ENCODE measurements at places on chromosomes 3 and 15.

- DNase-seq = peak; percentile 21
These were observed 1.3 kb upstream of the KCNH8 start for GRCh38 chr3:19146685-19147650.

- DNase-seq = no peak
These were observed 44.6 kb upstream of the RBMS3 start for GRCh38 chr3:29236146-29236840.

DNA sequence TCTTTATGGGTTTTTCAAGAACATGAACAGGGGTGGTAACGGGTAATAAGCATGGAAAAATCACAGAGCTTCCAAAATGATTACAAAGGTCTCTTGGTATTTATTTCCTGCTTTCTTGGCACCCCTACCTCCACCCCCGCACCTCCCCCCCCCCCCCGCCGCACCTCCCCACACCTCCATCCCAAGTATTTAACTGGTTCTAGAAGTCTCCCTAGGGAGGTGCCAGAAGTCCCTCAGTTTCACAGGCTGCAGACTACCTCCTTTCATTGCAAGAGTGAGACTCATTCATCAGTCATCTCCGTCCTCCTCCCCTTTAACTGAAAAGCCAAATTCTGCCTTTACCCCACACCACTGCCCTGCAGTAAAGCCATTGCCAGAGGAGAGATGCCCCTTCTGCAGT lies 169.4 kb downstream of the ALDH1A2 start:
- no peak for DNase-seq

DNA sequence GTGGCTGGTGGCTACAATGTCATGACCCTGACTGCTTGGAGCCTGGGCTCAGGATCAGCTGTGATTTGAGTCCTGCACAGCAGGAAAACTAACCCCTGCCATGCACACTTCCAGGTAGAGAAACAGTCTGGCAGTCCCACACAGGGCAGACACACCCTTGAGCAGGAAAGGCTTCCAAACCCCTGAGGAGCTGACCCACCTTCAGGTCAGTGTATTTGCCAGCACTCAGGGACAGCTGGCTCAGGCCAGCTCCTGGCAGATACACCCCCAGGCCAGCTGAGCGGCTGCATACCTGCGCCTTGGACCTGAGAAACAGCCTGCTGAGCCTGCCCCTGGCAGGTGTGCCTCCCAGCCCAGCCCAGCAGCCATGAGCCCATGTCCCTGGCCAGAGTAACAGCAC lies 22.2 kb upstream of the CDAN1 start:
- no peak for DNase-seq

DNA sequence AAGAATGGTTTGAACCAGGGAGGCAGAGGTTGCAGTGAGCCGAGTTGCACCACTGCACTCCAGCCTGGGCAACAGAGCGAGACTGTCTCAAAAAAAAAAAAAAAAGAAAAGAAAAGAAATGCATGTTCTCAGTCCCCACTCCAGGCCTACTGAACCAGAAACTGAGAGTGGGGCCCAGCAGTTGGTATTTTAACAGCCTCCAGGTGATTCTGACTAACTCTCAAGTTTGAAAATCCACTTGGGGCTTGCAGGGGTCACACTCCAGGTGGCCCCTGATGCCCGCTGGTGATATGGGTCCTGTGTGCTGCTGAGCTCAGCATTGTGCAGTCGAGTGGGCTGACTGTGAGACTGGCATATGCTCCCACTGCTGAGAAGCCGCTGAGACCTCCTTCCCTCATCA lies 133.7 kb upstream of the C2CD4B start:
- no peak for DNase-seq

GRCh38 chr3:66303491-66303901 lies 82.7 kb downstream of the SLC25A26 start:
- no peak for DNase-seq

GRCh38 chr3:122100083-122100482 lies 44.9 kb downstream of the CD86 start:
- DNase-seq = no peak

Data from activated CD8-positive, alpha-beta memory T cell treated with anti-CD3 and anti-CD28 coated beads for 1 hour (primary cell).